A549 treated with ZK216348 at 1 μM for 4 hours (cell line): ENCODE measurements at places on chromosomes 7 and 10. TPM values are rescaled to one million over a fixed set of nuclear protein-coding genes. Genes with fewer than 3 reads are reported as not detected.

ZPBP gene
- total RNA-seq = not detected in 5 replicates

CYP2C19 gene
- not detected in 5 replicates for total RNA-seq

RGR gene
- not detected in 5 replicates for total RNA-seq

THSD7A gene
- total RNA-seq = 1.6 to 3.3 TPM (median 3.1 TPM) in 5 replicates

SLC13A4 gene
- not detected in 5 replicates for total RNA-seq

BEND7 gene
- 9.5 to 14.3 TPM (median 10.6 TPM) in 5 replicates for total RNA-seq
